ENCODE measurements at places on chromosomes 6 and 20.

DNA sequence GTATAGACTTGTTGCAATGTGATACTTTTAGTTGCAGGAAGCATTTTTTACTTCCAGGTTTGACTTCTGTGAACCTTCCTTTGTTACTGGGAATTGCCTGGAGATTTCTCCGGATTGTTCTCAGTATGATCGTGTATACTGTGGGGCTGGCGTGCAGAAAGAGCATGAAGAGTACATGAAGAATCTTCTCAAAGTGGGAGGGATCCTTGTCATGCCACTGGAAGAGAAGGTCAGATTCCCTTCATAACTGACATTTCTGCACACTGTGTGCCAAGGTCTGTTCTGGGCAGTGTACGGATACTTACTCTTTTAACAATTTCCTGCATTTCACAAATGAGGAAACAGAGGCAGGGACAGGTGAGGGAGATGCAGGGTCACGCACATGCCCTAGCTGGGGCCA, 9.7 kb downstream of the PCMTD2 start:
- DNase-seq = no peak

DNA sequence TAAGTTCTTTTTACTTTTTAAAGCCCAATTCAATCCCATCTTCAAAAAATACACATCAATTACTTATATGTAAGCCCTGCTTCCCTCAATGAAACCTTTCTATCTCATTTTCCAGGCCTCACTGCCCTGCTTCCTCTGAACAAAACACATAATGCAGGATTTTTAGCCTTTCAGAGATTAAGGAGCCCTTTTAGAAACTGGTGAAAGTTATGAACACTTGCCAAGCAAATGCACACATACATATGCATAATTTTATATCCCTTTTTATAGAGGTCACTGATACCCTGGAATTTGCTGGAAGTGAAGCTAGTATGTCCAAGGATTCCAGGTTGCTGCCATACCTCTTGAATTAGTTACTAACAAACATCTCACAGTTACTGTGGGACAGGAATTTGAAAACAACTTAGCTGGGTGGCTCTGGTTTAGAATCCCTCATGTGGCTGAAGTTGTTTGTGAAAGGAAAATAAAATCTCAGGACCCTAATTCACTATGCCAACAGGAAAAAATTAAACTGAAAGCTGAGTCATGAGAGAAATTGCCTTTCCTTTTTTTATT, 75.8 kb downstream of the UBE3D start:
- DNase-seq = no peak

DNA sequence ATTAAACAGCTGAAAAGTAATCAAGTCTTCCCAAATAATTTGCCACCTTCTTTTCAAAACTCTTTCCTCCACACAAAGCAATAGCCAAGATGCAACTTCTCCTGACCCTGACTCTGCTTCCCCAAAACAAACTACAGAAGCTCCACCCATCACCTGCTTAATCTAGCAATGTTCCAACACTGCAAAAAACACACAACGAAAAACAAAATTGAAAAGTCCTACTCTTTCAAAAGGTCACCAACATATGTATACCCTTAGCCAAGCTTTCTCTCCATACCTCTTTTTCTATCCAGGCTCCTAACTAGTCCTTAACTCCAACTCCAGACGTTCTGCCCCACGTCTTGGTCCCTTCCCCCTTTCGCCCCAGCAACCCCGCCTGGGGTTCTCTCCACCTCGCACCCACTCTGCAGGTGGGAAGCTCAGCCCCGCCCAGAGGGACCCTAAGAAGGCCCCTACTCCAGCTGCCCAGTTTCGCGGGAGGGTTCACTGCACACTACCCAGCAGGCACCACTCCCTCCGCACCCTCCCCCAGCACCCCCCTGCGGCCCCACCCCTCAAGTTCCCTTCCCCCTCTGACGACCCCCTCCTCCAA, 717 bp downstream of the CSNK2A1 start:
- DNase-seq = peak; percentile 28

GRCh38 chr6:1461207-1461606, 71.8 kb downstream of the FOXF2 start:
- DNase-seq = no peak

GRCh38 chr6:159680104-159680503, 12.9 kb downstream of the SOD2 start:
- no peak for DNase-seq

DNA sequence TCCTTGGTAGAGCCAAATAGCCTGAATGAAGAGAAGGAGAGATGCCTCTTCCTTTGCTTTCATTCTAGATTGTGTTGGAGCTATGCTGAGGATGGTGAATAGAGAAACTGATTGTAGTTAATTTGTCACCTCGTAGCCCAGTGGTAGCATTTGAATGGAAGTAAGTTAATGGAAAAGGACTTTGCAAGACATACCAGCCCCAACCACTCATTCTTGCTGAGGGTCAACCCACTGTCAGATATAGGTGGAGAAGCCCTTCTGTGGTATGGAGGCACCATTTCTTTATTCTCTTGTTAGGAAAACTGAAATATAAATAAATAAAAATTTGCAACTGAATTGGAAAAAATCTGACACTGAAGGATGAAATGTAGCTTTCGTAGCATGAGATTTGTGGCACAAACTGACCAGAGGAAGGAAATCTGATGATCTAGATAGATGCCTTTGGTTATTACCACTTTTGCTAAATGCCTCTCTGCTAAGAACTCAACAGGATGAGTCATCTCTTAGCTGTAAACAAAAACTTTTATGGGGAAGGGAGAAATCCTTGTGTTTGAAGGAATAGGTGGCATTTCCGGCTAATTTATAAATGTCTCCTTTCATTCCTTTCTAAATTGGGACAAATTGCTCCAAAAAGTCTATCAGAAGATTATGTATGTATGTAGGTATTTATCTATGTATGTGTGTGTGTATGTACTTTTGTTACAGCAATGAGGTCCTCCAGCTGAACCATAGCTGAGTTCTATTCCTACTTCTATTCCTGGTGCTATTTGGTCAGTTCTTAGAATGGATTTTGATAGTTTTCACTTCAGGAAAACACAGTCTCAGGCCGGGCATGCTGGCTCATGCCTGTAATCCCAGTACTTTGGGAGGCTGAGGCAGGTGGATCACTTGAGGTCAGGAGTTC, 76.5 kb upstream of the SUPT3H start:
- no peak for DNase-seq

DNA sequence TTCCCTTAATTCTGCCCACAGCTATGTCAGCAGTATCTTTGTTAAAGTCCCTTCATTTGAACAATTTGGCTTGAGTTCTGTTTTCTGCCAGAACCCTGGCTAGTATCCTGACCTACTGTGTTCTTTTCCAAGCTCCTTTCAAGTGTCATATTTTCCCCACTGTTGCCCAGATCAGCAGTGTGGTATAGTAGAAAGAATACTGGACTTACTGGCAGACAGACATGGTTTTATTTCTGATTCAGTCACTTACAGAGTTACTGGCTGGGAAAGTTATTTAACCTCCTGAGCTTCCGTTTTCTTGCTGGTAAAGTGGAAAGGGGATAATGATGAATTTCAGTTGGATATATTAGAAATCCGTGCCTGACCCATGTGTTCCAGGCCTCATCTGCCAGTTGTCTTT, 39.8 kb upstream of the RAB23 start:
- no peak for DNase-seq

DNA sequence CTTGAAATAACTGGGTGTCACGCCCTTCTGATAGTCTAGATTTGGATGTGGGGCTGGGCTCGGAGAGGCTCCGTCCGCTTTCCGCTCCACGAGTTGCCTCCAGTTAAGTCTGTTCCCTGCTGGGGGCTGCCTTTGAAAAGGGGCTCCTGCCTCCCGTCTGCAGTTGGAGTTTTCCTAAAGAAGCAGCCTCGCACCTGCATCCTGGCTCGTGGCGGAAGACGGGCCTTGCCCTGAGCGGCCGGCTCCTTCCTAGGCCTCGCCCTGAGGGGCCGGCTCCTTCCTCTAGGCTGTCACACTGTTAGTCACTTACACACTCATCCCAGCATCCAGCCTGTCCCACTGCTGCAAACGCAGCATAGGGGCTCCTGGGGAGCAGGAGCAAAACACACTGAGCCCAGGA, 74.4 kb downstream of the SMOC2 start:
- DNase-seq = no peak

GRCh38 chr20:18695175-18695574, 107.3 kb downstream of the DTD1 start:
- DNase-seq = no peak

DNA sequence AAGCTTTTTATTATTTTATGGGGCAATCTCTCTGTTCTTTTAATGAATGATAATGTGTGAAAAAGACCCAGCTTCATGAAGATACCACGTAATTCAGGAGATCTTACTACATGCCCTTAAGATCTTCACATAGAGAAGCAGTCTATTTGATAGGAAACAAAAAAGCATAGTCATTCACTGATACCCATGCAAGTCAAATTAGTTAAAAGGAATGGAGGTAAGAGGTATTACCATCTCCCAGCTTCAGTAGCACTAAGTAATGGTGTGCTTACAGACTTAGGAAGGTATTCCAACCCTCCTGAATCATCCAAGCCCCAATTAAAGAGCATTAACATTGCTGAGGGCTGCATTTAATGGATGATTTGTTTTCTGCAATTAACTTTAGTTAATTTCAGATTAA, 364.7 kb downstream of the SYNE1 start:
- DNase-seq = no peak

- DNase-seq = no peak
These were observed 108.7 kb upstream of the TMEM170B start for GRCh38 chr6:11428895-11429294.

- DNase-seq = no peak
These were observed 18.8 kb upstream of the TAGAP start for GRCh38 chr6:159063549-159063948.

GRCh38 chr6:15442467-15442866, 196.6 kb downstream of the JARID2 start:
- no peak for DNase-seq

- no peak for DNase-seq
These were observed 16.5 kb upstream of the WFDC9 start for GRCh38 chr20:45647441-45648050.

GRCh38 chr6:21987501-21987957, 309.3 kb downstream of the PRL start:
- DNase-seq = no peak

DNA sequence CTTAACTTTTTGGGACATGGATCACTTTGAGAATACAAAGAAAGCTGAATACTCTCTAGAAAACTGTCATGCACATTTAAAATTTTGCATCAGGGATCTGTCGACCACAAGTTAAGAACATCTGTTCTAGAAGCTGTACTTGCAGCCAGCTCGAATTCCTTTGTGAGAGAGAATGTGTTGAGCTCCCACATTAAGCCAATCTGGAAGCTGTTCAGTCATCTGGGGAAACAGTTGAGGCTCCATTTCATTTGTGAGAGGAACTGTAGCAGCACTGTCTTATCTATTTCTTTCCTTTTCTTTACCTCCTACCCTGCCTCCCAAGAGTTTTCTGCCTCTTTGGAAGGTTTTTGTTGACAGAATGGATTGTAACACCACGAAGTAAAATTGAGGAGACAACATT, 50.8 kb downstream of the KAT14 start:
- no peak for DNase-seq

DNA sequence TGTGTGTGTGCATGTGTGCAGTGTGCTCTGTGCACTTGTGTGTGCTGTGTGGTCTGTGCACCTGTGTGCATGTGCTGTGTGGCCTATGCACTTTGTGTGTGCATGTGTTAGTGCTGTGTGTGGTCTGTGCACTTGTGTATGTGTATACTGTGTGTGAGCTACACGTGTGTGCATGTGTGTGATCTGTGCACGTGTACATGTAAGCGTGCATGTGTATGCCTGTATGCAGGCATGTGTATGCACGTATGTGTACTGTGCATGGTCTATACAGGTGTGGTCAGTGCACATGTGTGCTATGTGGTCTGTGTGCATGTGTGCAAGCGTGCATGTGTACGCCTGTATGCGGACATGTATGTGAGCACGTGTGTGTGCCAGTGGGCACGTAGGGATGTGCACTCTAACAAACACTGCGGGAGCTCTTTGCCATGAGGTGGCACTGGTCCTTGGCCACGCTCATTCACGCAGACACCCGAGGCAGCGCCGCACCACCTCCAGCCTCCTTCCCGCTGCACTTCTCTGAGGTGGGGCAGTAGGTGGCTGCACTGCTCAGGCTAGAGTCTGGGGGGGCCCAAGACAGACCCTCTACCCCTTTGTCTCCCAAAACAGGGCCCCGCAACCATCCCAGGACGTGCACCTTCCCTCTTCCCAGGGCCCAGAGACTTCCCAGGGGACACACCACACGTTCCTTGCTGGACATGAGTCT, 42.4 kb upstream of the CHRNA4 start:
- DNase-seq = no peak

DNA sequence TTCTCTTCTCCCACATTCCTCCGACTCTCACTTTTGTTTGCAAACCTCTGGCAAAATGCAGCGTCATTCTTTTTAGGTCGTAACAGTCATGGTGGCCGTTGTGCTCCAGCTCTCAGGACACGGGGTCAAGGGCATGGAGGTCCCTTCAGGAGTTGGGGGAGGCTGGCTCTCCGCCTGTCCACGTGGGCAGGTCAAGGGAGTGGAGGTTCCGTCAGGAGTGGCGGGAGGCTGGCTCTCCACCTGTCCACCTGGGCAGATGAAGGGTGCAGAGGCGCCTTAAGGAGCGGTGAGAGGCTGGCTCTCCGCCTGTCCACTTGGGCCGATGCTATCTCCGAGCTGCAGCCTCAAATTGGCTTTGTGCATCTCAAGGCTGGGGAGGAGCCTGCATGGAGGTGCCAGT, 98.0 kb downstream of the ERMARD start:
- DNase-seq = no peak

DNA sequence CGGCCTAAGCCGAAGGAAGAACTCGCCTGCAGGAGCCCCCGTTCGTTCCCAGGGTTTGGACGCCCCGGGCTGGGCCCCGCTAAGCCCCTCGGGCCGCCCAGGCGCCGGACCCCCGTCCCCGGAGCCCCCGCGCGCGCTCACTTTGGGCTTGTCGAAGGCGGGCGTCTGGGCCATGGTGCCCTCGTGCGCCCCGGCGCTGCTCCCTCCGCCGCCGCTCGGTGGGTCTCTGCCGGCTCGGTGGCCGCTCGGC, 140 bp downstream of the ADA start:
- no peak for DNase-seq
